ENCODE measurements at places on chromosomes 2 and 18.

DNA sequence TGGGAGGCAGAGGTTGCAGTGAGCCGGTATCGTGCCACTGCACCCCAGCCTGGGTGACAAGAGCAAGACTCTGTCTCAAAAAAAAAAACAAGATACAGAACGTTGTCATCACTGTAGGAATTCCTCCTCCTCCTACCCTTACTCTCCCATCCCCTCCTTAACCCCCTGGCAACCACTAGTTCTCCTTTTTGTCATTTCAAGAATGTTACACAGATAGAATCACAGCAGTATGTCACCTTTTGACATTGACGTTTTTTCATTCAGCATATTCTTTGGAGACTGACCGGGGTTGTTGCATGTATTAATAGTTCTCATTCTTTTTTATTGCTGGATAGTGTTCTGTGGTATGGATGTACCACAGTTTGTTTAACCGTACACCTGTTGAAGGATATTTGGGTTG lies 32.4 kb downstream of the TTLL4 start:
- DNase-seq = no peak

DNA sequence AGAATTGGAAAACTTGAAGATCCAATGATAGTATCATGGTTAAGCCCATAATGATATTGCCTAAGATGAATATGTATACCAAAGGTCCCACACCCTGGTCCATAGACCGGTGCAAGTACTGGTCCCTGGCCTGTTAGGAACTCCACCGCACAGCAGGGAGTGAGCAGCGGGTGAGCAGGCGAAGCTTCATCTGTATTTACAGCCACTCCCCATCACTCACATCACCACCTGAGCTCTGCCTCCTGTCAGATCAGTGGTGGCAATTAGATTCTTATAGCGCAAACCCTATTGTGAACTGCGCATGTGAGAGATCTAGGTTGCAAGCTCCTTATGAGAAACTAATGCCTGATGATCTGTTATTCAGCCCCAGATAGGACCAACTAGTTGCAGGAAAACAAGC lies 402.4 kb downstream of the EPHA4 start:
- DNase-seq = peak; percentile 4

DNA sequence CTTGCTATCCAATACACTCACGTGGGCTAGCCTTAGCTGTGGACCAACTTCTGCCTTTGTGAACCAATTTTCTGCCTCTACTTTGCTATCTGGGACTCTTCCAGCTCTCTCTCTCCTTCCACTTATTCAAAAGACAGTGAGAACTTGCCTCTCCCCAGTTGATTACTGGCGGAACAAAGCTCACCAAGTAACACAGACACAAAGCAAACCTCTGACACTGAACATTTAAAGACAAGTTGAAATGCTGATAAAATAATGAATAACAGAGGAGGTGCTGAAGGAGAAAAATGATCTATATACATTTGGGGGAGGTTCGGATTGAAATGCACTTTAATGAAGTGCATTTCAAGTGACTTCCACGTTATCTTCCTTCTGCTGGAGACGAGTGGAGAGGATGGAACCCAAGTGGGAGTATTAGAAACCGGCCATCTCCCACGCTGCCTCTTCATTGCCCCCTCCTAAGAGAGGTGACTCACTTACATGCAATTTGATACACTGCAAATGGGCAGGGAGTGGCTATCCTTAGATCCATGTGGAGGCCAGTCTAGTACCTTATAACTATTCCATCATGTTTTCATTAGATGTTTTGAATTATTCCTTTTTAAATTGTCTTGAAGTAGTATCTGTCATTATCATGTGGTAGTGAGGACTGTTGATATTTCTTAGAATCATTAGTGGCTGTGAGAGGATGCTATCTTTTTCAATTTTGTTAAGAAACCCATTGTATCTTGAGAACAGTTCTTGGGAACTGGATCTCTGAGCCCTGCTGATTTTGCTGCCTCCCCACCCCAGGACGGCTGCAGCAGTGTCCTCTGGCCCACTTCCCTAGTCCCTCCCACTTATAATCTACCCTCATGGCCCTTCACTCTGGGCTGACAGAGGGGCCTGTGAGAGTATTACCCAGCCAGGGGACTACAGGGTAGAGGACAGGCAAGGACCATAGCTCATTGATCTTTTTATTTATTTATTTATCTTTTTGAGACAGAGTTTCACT lies 6.0 kb upstream of the GLI2 start:
- no peak for DNase-seq

DNA sequence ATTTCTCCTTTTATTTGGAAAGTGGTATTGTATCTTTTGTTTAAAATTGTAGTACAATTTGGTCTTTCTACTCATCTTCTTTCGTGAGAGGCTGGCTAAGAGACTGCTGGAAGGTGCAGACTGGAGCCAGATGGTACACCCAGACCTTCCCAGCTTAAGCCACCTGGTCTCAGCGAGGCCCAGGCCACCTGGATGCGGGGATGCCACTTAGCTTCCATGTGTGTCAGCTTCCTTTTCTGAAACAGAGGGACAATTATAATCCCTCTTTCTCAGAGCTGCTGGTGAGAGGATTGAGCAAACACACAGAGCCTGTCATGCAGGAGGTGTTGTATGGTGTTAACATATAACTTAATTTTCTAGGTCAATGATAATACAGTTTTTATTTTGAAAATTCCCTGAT lies 17.4 kb downstream of the FARP2 start:
- DNase-seq = peak; percentile 79

GRCh38 chr2:125745514-125745913 lies 910.4 kb upstream of the GYPC start:
- DNase-seq = peak; percentile 47

GRCh38 chr2:153873052-153874048 lies 1.6 kb downstream of the GALNT13 start:
- DNase-seq = peak; percentile 65

GRCh38 chr18:41643427-41643826 lies 311.6 kb upstream of the PIK3C3 start:
- no peak for DNase-seq

Measured in NCI-H1417 (cell line).